ENCODE measurements at places on chromosomes 5 and 9.
A peak's percentile ranks its signal among the peaks of the same experiment; 100 is the strongest.

DNA sequence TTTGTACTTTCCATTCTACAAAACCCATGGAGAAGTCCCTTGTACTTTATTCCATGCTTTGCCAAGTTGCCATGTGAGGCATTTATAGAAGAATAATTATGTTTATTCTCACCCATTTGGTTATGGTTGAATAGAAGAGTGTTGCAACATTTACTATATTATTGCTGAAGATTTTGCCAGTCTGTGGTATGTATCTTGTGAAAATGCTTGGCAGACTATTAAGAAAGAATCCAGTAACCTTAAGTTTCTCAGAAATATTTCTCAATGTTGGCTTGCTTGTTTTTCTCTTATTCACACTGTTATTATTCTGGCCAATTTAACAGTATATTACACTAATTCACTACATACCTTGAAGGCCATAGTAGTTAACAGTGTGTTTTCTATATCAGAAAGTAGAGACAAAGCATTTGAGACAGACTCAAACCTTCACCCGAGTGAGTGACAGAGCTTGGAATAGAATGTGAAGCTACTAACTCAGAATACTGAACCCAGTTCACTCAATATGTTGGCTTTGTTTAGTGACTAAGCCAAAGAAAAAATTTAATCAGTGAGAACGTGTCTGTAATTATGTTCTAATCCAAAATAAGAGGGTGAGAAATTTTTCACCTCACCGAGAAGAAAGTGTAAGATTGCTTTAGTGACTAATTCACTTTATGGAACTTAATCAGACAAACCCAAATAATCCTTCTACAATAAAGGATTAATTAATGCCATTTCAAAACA, 184.4 kb downstream of the CWC27 start:
- DNase-seq = no peak

DNA sequence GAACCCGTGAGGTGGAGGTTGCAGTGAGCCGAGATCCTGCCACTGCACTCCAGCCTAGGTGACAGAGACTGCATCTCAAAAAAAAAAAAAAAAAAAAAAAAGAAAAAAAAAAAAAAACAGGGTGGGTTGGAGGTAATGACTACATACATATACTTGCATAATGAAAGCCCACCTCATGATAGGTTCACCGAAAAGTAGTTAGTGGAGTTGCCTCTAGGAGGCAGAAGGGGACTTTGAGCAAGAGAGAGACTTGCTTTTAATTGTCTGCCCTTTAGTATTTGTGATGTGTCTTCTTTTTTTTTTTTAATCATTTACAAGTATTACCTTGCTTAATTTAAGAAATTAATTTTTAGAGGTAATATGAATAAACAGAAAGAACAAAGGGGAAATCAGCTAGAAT, 99.8 kb downstream of the PPARGC1B start:
- no peak for DNase-seq

GRCh38 chr9:87657190-87657589, 68.7 kb upstream of the CTSL start:
- no peak for DNase-seq

DNA sequence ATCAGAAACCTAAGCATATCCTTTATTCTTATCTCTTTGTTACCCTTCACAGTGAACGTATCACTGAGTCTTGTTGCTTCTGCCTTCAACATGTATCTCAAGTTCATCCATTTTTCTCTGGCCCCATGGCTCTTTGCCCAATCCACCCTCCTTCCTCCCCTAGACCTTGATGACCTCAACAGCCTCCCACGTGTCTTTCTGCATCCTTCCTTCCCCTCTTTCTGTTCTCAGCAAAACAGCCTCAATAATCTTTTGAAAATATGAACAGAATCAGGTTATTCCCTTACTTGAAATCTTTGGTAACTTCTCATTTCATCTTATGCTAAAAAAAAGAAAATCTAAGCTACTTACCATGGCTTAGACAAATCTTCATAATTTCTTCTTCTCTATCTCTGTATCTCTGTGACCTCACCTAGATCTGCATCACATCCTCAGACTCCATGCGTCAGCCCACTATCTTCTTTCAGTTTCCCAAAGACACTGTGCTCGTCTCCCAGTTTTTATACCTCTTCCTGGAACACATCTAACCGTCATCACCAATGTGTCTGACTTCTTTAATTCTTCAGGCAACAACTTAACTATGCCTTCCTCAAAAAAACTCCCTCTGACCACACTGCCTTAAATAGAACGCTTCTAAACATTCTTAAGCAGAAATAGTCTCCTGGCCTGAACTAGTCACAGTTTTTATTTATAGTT, 208.0 kb downstream of the PARP8 start:
- peak; percentile 30 for DNase-seq

DNA sequence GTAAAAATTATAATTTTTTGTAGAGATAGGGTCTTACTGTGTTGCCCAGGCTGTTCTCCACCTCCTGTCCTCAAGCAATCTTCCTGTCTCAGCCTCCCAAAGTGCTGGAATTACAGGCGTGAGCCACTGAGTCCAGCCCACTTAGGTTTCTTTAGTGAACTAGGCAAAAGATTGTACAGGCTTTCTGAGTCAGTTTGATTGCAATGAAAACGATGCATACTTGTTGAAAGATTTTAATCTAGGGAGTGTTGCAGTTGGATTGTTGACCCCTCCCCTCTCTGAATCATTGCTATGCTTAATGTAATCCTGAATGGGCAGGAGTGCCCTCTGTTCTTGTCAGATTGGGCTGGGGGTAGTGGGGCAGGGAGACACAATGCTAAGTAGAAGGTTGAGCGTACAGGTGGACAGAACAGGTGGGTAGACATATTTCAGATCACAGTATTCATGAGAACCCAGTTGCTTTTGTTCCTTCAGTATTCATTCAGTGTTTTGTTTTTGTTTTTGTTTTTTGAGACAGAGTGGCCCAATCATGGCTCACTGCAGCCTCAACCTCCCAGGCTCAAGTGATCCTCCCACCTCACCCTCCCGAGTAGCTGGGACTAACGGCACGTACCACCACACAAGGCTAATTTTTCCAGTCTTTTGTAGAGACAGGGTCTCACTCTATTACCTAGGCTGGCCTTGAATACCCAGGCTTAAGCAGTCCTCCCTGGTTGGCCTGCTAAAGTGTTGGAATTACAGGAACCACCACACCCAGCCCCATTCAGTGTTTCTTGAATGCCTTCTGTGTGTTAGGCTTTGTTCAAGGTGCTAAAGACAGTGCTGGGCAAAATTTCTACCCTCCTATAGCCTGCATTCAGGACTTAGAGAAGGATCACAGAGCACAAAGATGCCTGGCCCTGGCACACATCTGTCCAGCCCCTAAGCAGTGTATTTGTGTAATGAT, 70.1 kb downstream of the KIAA1958 start:
- DNase-seq = no peak

- DNase-seq = no peak
These were observed 107.6 kb upstream of the SPRY4 start for GRCh38 chr5:142432369-142432863.

DNA sequence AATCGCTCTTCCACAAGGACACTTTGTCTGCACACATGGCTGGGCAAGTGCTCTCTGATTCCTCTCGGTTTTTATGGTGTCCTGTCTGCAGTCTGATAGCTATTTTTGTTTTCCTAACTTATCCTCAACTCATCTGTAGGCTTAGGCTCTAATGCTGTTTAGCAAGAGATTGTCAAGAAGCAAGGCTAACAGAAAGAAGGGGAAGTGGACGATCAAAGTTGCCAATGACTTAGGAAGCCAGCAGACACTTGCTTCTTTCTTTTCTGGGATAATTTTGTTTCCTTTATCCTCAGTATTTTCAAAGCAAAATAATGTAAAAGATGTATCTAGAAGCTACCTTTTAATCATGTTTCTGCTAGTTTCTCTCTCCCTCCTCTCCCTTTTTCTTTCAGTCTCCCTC, 130.7 kb downstream of the PRKACG start:
- DNase-seq = no peak

DNA sequence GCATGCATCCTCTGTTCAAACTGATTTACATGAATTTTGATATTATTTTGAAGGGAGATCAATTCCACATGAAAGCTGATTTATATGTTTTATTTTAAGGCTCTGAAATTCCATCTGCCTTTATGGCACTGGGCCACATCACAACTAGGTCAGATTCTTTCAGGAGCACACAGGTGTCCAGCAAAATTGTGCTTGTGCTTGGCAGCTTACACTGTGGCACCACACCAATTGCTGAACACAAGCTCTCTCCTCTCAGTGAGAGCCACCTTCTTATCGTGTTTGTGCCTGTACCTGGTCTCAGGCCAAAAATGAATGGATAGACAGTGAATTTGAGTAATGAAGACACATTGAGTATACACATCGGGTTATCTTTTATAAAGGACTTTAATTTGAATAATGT, 200.4 kb downstream of the CDH10 start:
- DNase-seq = no peak

DNA sequence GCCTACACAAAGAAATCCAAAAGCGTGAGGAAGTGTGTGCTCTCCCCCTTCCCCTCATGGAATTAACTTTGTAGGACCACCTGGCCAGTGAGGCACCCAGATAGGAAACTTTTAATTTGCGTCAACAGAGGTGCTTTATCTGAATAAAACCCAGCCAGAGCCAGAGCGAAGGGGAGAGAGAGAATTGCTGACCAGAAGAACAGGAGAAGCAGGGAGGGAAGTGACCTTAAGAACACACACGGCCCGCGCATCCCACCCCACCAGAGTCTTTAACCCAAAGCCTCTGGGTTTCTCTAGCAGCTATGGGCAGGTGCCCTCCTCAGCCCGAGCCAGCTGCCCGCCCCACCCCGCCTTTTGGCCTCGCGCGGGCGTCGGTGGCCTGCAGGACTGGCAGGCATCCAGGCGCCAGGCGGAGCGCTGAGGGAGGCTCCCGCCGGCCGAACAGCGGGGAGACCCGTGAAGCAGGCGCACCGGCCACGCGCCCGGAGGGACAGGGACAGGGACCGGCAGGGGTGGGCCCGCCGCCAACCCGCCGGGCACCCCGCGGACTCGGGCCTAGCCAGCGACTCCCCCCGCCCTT, 580 bp downstream of the ERAP1 start:
- DNase-seq = peak; percentile 92

Data from myocyte (in vitro differentiated cells).